Endothelial cell (in vitro differentiated cells): ENCODE measurements at places on chromosomes 7 and 10.

DNA sequence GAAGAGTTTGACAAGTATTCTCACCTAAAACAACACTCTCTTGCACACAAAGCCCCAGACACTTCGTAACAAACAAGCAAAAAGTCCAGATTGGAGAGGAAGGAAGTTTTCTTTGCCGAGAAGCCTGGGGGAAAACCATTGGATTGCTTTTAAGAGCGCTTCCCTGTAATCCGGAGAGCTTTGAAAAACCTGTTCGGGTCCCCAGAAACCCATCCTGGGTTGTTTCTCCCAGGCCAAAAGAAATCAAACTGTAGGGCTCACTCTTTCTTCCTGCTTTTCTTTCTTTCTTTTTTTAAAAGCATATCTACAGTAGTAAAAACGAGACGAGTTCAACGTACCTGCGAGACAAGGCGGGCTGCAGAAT lies 655 bp downstream of the SP8 start:
- no peak for DNase-seq

DNA sequence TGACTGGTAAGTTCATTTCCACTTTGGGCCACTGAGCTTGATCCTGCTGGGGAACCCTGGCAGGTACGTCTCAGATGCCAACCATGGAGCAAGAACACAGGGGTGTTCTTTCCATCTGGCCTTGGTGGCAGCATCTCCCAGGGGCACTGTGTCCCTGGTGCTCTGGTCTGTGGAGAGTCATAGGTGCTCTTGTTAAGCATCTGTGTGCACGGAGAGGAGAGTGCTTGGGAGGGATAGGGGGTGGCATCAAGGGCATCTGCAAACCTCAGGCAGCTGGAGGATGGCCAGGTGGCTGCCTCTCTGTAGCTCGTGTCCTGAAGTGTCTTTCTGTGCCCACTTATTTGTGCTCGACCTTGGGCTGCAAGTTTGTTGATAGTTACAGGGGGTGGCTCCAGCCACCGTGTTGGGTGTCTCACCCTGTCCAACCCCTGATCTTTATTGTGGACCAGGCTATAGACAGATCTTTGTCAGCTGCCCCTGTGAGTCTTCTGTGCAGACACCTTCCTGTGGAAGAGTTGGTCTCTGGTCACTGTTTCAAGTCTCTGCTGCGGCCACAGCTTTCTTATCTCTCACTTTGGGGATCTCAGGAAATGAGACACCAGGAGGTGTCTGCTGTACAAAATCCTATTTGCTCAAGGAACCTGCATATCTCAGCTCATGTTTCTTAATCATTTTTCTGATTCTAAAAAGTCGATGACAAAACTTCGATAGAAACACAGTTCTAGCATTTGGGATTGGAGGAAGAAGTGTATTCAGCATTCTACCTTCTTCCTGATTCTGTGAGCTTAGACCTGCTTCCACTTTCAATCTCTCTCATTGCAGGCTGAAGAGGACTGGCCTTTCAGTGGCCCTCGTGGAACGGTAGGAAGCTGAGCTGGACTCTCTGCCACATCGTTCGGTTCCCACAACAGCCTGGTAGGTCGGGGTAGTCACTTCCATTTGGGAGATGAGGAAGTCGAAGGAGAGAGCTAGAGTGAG lies 17.2 kb upstream of the GIMAP8 start:
- no peak for DNase-seq

GRCh38 chr7:67393903-67394302 lies 397.3 kb downstream of the TYW1 start:
- no peak for DNase-seq

- no peak for DNase-seq
These were observed 71.5 kb upstream of the ADO start for GRCh38 chr10:62732841-62733653.

GRCh38 chr7:70243443-70243842 lies 645.2 kb downstream of the AUTS2 start:
- no peak for DNase-seq

DNA sequence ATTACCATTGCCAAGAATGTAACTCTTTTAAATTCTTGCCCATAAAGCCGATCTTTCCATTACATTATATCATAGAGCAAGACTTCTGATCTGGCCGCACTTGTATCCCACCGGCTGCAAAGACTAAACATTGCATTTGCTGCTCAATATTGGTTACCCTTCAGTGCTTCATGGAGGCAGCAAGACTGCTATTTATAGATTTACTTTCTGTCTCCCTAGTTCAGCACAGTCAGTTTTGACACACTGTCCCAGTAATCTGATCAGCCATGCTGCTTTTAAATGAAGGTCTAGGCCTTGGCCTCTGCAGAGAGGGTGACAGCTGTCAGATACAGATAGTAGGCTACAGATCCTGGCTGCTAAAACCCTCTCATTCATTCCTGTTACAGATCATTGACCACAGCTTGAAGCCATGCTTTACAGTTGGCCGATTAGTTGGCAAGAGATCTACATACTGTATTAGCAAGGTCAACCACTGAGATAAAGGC lies 562.6 kb upstream of the GALNT17 start:
- no peak for DNase-seq

DNA sequence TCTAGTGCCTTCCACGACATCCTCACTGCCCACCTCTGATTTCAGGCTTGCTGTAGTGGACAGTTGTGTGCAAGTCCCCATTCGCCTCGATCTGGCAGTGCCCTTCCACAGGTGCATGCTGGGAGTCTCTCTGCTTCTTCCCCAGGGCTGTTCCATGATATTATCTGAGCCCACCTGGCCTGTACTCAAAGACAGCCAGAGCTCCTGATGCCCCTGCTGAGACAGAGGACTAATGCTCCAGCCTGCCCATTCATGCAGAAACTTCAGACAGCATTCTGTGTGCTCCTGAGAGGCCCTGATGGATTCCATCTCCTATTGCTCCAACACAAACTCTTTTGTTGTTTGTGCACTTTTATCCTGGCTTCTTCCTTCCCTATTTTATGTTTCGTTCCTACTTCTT lies 164.8 kb upstream of the PRSS58 start:
- no peak for DNase-seq

DNA sequence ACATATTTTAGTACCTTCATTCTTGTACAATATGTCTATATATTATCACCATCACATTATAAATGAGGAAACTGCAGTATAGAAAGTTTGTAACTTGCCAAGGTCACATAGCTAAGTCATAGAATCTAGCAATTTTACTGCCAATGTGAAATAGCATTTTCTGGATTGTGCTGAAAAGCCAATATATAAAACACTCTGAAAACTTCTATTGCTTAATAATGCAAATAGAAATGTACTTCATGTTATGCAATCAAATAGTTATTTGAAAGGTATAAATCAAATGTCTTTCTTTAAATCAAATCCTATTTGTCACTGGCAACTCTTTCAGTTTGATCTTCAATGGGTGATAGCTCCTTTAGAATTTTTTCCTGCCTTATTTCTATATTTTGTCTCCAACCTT lies 129.5 kb downstream of the TMEM26 start:
- no peak for DNase-seq
